Aorta (tissue), 5 donors: ENCODE measurements at places on chromosomes 5 and 9. TPM values are rescaled to one million over a fixed set of nuclear protein-coding genes. Genes with fewer than 3 reads are reported as not detected.

DNA sequence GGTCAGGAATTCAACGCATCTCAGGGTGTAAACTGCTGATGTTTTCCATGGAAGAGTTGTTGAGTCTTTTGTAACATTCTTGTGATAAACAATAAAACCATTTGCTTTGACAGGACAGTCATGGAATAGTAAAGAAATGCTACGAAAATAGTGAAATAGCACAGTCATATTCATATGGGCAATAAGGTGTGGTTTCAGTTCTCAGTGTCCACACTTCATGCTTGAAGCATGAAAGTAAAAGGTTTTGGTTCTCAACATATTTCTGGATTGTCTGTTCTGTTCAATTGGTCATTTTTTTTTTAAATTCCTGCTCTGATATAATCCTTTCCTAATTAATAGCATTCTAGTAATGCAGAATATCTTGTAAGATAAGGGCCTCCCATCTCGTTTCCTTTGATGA, 467.6 kb upstream of the ZNF608 start:
- no peaks in the 10 kb centered on the region for H3K4me1 ChIP-seq
- H3K36me3 ChIP-seq: no peaks in the 10 kb centered on the region
- no peaks in the 10 kb centered on the region for H3K27me3 ChIP-seq
- no peak for DNase-seq
- H3K27ac ChIP-seq: no peak overlapping the region
- no peak overlapping the region for H3K4me3 ChIP-seq

- H3K27ac ChIP-seq: no peak overlapping the region
- no peak for DNase-seq
- H3K4me3 ChIP-seq: no peak overlapping the region
- no peaks in the 10 kb centered on the region for H3K36me3 ChIP-seq
- no peaks in the 10 kb centered on the region for H3K27me3 ChIP-seq
Observed at GRCh38 chr9:98201102-98201501, 8.7 kb upstream of the CORO2A start.

DNA sequence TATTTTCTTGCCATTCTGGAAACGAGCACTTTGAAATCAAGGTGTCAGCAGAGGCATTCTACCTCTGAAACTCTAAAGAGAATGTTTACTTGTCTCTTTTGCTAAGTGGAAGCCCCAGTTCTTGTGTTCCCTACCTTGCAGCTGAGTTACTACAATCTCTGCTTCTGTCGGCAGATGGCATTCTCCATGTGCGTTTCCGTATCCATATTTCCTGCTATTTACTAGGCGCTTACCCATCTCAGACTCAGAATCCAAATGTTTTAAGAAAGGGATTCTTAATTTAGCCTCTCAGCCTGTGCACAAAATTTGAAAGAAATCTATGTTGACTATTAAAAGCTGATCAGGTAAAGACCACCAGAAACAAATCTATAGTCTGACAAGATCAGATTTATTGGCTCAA, 221.3 kb upstream of the FTMT start:
- no peak overlapping the region for H3K4me3 ChIP-seq
- H3K36me3 ChIP-seq: no peaks in the 10 kb centered on the region
- no peak for DNase-seq
- H3K4me1 ChIP-seq: no peaks in the 10 kb centered on the region
- H3K27ac ChIP-seq: no peak overlapping the region

RNF180 gene
- total RNA-seq: 29.2 TPM

DNA sequence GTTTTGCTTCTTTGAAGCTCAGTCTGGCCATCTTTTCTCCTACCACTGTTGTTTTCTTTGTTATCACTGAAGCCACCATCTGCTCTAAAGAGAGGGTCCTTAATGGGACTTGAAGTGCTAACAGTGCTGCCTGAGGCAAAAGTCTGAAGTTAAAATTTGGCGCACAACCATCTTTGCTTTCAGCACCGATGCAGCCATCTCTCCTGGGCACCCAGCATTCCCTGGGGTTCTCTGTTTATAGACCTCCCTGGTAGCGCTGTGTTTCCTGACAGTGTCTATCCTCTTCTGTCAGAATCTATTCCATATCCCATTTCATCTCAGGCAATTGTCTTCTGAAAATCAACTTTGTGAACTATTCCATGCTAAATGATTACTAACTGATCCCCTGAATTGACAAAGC, 491.5 kb upstream of the MPDZ start:
- H3K27ac ChIP-seq: no peak overlapping the region
- no peak for DNase-seq

GRCh38 chr5:107601076-107601475, 69.7 kb downstream of the EFNA5 start:
- DNase-seq: no peak
- H3K4me1 ChIP-seq: no peaks in the 10 kb centered on the region
- no peaks in the 10 kb centered on the region for H3K27me3 ChIP-seq
- H3K36me3 ChIP-seq: no peaks in the 10 kb centered on the region

PLPP1 gene
- 214 TPM for total RNA-seq

IL3 gene
- total RNA-seq: not detected

DNA sequence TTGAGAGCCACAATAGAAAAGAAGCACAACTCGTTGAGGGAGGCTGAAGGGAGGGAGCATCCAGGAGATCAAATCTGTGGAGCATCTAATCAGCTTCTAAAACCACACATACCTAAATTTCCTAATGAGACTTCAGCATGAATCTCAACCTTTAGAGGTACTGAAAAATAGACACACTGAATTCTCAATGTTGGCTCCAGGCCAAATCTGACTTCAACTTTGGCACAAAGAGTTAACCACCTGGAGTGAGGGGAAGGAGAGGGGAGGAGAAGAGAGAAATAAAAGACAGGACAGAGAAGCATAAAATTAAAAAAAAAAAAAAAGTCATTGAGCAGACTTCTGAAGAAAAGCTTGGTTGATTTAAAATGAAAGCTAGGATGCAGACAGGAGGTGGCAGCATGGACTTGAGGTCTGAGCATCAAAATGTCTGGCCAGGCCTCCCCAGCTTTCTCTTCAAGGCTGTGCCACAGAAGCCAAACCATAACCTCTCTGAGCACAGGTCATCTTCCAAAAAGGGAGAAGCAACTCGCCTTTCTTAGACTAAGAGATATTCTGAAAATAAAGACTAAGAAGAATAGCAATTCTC, 205.6 kb downstream of the DENND1A start:
- no peaks in the 10 kb centered on the region for H3K4me1 ChIP-seq
- H3K4me3 ChIP-seq: no peak overlapping the region
- no peak overlapping the region for H3K27ac ChIP-seq
- H3K36me3 ChIP-seq: peaks cover 4% of the 10 kb centered on the region
